Activated T-cell treated with anti-CD3 and anti-CD28 coated beads for 24 hours (primary cell): ENCODE measurements at places on chromosomes 6 and 20.

DNA sequence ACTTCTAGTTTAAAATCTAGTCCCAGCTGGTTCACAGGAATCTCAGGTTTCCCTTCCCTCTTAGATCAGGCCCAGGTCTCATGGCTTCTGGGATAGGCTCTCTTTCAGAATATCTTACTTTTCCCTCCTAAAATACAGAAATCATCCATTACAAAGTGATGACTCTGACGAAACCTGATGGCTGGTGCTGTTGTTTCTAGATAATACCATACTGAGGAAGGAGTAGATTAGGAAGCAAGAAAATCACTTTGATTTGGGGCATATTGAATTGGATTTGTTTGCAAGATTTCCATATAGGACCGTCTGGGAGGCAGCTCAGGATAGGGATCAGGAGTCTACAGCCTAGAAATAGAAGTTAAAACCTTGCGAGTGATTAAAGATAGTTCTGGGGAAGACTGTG, 3.6 kb downstream of the ZKSCAN3 start:
- no peak for DNase-seq

DNA sequence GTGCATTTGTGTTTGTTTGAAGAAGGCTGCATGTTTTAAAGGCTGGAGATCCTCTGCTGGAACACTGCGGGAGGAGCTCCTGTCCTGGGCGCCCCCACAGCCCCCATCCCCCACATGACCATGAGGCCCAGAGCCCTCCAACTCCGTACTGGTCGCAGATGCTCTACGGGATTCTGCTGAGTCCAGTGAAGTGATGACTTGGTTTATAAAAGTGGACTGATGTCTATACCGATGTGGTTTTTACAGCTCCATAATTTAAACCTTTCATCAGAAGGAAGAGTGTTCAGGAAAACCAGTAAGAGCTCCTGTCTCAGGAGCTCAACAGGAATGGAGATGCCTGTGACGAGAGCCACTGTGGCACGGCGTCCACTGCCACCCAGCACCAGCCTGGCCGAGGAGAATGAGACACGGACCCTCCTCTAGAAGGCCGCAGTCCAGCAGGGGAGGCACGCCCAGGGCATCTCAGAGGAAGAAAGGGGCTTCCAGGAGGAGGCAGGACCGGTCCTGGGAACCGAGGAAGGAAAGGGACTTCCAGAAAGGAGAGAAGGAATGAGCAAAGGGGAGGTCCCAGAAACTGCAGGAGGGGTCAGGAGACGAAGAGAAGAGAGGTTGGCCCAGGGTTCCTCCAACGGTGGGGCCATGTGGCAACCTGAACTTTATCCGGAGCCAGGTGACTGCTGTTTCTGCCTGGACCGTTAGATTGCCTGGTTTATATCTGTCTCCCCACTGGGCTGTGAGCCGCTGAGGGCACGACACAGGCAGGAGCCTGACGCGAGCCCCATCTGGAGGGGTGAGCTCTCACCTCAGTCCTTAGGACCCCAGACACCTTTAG, 26.9 kb downstream of the BFSP1 start:
- DNase-seq = no peak

- no peak for DNase-seq
Observed at GRCh38 chr6:75642311-75642710, 40.6 kb downstream of the SENP6 start.

GRCh38 chr6:124989136-124989983, 27.1 kb downstream of the RNF217 start:
- no peak for DNase-seq

- no peak for DNase-seq
Observed at GRCh38 chr6:167742719-167743303, 83.9 kb upstream of the AFDN start.

DNA sequence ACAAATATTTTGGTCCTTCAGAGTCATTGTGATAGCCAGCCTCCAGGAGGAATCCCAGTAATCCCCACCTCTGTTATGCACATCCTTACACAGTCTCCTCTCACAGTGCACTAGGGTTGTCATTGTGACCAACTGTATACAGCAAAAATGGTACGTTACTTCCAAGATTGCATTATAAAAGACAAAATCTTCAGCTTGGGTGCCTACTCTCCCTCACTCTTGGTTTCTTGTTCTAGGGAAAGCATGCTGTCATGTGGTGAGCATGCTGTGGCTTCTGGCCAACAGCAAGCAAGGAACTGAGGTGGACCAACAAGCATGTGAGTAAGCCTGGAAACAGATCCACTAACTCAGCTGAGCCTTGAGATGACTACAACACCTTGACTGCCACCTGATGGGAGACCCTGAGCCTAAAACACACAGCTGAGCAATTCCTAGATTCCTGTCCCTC, 130.1 kb upstream of the DST start:
- DNase-seq = no peak

DNA sequence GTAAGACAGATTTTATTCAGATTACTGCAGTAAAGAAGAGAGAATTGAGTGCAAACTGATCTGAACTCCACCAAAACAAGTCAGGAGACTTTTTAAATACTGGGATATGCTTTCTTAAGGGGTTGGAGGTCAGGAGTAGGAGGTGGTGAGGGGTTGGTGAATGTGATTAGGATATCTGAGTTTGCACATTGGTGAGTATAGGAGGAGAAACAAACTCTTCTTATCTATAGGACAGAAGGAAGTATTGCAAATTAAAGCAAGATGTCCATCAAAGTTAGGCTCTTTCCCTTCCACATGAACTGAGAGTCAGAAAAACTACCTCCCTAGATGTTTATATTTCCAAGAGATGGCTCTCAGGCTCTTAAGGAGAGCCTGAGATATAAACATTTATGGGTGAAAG, 114.6 kb upstream of the HTR1E start:
- no peak for DNase-seq

GRCh38 chr6:162200945-162201690, 526.4 kb downstream of the PRKN start:
- DNase-seq = no peak
